Activated CD4-positive, alpha-beta memory T cell treated with anti-CD3 and anti-CD28 coated beads for 36 hours (primary cell): ENCODE measurements at places on chromosomes 2 and 18. TPM values are rescaled to one million over a fixed set of nuclear protein-coding genes. Genes with fewer than 3 reads are reported as not detected.

NYAP2 gene
- total RNA-seq = not detected

GRCh38 chr2:86492048-86492453, 50.9 kb downstream of the KDM3A start:
- H3K36me3 ChIP-seq = peaks cover 76% of the 10 kb centered on the region
- no peak overlapping the region for H3K4me3 ChIP-seq
- no peak overlapping the region for H3K27ac ChIP-seq
- DNase-seq = no peak
- peaks cover 6% of the 10 kb centered on the region for H3K4me1 ChIP-seq
- no peaks in the 10 kb centered on the region for H3K27me3 ChIP-seq

- no peaks in the 10 kb centered on the region for H3K27me3 ChIP-seq
- no peak overlapping the region for H3K27ac ChIP-seq
- peaks cover 35% of the 10 kb centered on the region for H3K4me1 ChIP-seq
- peak overlapping the region; percentile 79 for H3K4me3 ChIP-seq
- H3K36me3 ChIP-seq = no peaks in the 10 kb centered on the region
Observed at GRCh38 chr2:128315829-128316776, 2.6 kb downstream of the HS6ST1 start.

DNA sequence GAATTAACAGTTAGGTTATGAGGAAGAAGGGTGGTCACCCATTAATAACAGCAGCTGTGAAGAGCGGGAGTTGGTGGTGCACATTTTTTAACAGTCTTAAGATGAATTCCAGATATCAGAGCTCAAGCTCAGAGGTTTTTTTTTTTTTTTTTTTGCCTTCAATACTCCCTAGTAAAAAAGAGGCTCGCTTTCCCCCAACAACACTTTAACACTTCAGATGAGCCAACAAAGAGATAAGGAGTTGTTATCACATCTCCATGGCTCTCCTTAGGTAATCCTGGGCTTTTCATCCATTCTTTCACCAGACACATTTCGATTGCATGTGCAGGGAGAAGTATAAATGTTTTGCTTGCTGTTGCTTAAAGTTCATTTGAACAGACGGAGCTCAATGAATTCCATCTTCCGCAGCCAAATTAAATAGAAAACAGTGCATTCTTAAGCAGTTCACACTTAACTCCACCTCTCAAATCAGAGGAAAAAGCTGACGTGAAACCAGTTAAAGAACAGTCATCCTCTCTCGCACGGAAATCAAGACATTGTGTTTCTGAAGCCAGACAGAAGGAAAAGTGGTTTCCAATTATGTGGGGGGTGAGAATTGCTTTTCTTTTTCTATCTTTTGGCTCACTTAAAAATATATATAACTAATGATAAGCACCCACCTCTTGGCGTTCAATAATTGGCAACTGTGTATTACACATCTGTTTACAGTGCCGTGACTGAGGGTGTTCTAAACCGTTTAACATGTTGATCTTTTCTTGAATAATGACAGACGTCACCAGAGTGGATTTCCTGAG, 118.2 kb downstream of the ZNF521 start:
- H3K27me3 ChIP-seq = no peaks in the 10 kb centered on the region
- H3K4me3 ChIP-seq = no peak overlapping the region
- DNase-seq = no peak
- H3K36me3 ChIP-seq = no peaks in the 10 kb centered on the region
- no peak overlapping the region for H3K27ac ChIP-seq

- no peak overlapping the region for H3K27ac ChIP-seq
- H3K27me3 ChIP-seq = no peaks in the 10 kb centered on the region
- no peaks in the 10 kb centered on the region for H3K4me1 ChIP-seq
- no peak for DNase-seq
Observed at GRCh38 chr2:112314856-112315255, 39.5 kb downstream of the ZC3H6 start.

- no peaks in the 10 kb centered on the region for H3K36me3 ChIP-seq
- H3K4me3 ChIP-seq = no peak overlapping the region
- peak; percentile 56 for DNase-seq
- H3K27ac ChIP-seq = no peak overlapping the region
Observed at GRCh38 chr18:50009773-50010335, 185.1 kb downstream of the MYO5B start.

OSR1 gene
- total RNA-seq = not detected

MOCOS gene
- 0.17 TPM for total RNA-seq

- no peaks in the 10 kb centered on the region for H3K4me1 ChIP-seq
- H3K36me3 ChIP-seq = no peaks in the 10 kb centered on the region
- DNase-seq = no peak
- no peak overlapping the region for H3K4me3 ChIP-seq
Observed at GRCh38 chr2:52347292-52347691, 1315.4 kb upstream of the NRXN1 start.

TNFAIP6 gene
- total RNA-seq = not detected

NDUFB3 gene
- total RNA-seq = 158 TPM

MPP4 gene
- not detected for total RNA-seq

DNA sequence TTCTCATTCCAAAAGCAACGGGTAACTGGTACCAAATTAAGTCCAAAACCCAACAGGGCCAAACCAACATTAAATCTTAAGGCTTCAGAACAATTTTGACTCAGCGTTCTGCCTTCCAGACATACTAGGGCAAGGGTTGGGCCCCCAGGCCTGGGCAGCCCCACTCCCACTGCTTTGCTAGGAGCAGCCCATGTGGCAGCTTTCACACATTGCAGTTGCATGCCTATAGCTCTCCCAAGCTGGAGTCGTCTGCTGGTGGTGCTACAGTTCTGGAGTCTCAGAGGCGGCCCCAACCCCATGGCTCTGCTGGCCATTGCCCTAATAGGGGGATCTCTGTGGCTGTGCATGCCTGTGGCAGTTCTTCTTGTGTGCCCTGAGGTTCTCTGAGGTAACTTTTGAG, 37.6 kb upstream of the CD226 start:
- H3K27ac ChIP-seq = no peak overlapping the region
- H3K4me1 ChIP-seq = peaks cover 26% of the 10 kb centered on the region
- no peak overlapping the region for H3K4me3 ChIP-seq
- DNase-seq = no peak
- H3K27me3 ChIP-seq = no peaks in the 10 kb centered on the region

DNA sequence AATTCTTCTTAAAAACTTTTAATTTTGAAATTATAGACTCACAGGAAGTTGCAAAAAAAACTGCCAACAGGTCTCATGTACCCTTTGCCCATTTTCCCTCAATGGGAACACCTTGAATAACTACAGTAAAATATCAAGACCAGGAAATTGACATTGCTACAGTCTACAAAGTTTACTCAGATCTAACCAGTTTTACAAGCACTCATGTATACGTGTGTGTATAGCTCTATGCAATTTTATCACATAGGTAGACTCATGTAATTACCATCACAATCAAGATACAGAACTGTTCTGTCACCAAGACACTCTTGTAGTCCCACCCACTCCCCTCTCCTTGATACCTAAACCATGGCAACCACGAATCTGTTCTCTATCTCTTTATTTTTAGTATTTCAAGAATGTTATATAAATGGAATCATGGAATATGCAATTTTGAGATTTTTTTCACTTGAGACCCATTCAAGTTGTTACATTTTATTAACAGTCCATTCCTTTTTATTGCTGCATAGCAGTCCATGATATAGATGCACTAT, 6.6 kb downstream of the HYCC2 start:
- peaks cover 9% of the 10 kb centered on the region for H3K36me3 ChIP-seq
- H3K4me3 ChIP-seq = no peak overlapping the region
- DNase-seq = no peak

ACMSD gene
- not detected for total RNA-seq

DNA sequence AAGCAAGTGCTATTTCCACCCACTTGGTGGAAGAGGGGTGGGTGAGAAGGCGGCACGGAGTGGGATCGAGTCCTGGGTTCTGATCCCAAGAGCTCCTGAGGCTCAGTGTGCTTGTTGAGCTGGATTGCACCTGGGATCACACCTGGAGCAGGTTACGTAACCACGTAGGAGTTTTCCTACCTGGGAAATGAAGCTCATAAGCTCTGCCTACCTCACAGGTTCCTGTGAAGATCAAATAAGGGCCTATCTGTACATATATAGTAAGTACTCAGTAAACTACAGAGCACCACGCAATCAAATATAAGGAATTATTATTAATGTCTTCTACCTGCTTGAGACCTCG, 11.0 kb downstream of the NPC1 start:
- no peak overlapping the region for H3K4me3 ChIP-seq
- H3K36me3 ChIP-seq = peaks cover 28% of the 10 kb centered on the region
- H3K27me3 ChIP-seq = no peaks in the 10 kb centered on the region
- peak overlapping the region; percentile 88 for H3K27ac ChIP-seq
- H3K4me1 ChIP-seq = peaks cover 62% of the 10 kb centered on the region

- H3K4me1 ChIP-seq = peaks cover 6% of the 10 kb centered on the region
- no peak overlapping the region for H3K27ac ChIP-seq
- no peaks in the 10 kb centered on the region for H3K27me3 ChIP-seq
- no peaks in the 10 kb centered on the region for H3K36me3 ChIP-seq
- H3K4me3 ChIP-seq = no peak overlapping the region
Observed at GRCh38 chr2:106020032-106020431, 174.1 kb downstream of the UXS1 start.

DNA sequence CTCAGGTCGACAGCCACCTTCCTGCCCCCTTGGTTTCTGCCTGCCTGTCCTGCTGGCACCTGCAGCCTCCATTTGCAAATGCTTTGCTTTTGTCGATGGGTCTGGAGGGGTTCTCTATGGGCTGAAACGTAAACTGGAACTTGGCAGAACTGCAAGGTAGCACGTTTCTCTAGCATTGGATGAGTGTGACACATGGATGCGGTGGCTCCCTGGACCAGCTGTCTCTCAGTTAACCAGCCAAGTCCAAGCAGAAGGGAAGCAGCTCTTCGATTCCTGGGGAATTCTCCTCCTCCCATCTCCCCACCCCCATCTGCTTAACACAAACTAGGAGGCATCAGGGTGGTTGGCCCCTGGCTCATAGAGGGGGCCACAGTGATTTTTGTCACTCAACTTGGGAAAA, 57.3 kb downstream of the ITGB1BP1 start:
- H3K4me3 ChIP-seq = no peak overlapping the region
- H3K4me1 ChIP-seq = peaks cover 11% of the 10 kb centered on the region
- no peak for DNase-seq
- no peak overlapping the region for H3K27ac ChIP-seq
- H3K27me3 ChIP-seq = peaks cover 11% of the 10 kb centered on the region

STARD6 gene
- not detected for total RNA-seq

LINC00305 gene
- not detected for total RNA-seq

SERPINB7 gene
- not detected for total RNA-seq

CFAP221 gene
- not detected for total RNA-seq

ANKRD29 gene
- not detected for total RNA-seq

- H3K4me3 ChIP-seq = no peak overlapping the region
- no peaks in the 10 kb centered on the region for H3K36me3 ChIP-seq
- no peak for DNase-seq
- H3K4me1 ChIP-seq = no peaks in the 10 kb centered on the region
- no peak overlapping the region for H3K27ac ChIP-seq
Observed at GRCh38 chr2:220226076-220226475, 598.6 kb downstream of the SLC4A3 start.

FBXO15 gene
- 0.75 TPM for total RNA-seq

GRCh38 chr18:48563027-48563426, 24.2 kb downstream of the CTIF start:
- H3K4me3 ChIP-seq = no peak overlapping the region
- H3K4me1 ChIP-seq = no peaks in the 10 kb centered on the region
- H3K27ac ChIP-seq = no peak overlapping the region
- no peaks in the 10 kb centered on the region for H3K36me3 ChIP-seq
- no peaks in the 10 kb centered on the region for H3K27me3 ChIP-seq

FAM117B gene
- 5.9 TPM for total RNA-seq

DNA sequence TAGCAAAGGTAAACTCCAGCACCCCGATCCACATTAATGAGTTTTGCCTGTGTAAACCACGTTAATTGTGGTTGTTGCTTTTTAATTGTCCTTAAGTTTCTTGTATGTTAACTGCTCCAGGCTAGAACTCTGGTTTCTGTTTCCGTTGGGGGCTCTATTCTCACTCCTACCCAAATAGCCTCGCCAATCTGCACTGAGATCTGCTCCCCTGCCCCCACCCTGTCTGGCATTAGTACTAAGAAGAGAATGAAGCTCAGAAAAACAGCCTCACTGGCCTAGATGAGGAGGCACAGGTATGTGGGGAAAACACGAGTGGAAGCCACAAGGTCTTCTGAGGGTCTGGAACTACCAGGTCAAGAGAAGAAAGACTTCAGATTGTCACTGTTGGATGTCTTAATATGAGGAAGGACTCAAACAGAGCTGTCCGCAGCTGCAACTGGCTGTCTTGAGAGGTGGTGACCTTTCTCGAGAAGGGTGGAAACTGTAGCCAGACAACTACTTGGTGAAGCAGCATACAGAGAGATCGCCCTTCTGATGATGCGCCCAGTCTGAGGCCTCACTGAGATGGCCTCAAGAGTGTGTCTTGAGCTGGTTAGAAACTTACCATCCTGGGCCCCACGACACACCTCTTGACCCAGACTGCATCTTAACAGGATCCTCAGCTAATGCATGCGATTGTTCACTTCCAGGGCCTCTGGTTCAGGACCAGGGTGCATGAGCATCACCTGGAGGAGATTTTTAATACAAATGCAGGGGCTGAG, 73.1 kb downstream of the TGOLN2 start:
- no peaks in the 10 kb centered on the region for H3K4me1 ChIP-seq
- no peak overlapping the region for H3K4me3 ChIP-seq
- no peaks in the 10 kb centered on the region for H3K27me3 ChIP-seq

DNA sequence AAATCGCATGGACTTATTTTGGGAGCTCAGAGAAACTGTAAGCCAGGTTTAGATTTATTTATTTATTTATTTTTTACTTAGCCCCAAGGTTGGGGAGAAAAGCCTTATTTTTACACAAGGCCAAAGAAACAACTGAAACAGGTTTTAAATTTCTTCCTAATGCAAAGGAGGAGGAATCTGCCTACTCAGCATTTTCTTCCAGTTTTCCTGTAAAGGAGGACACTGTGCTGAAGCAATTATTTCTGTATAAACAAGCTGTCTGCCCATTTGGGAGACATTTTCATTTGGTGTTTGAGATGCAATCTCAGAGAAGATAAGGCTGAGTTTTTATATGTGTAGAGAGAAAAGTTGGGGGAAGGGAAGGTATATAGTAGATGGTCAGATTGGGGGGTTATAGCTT, 125.0 kb downstream of the ETAA1 start:
- H3K27me3 ChIP-seq = no peaks in the 10 kb centered on the region
- no peak for DNase-seq

DNA sequence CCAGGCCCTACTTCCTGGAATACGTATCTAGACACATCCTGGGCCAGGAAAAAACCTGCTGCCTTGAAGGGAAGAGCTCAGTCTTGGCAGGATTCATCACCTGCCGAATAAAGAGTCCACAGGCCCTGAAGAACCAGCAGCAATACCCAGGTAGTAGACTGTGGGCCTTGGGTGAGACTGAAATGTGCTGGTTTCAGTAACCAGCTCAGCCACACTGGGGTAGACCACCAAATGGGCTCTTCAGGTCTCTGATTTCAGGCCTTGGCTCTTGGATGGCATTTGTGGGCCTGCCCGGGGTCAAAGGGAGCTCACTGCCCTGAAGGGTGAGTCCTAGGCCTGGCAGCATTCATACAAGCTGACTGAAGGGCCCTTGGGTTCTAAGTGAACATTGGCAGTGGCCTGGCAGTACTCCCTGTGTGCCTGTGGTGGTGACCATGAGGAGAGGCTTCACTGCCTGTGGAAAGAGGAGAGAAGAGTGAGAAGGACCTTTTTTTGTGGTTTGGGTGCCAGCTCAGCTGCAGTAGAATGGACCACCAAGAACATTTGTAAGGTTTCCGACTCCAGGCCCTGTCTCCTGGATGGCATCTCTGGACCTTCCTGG, 175.1 kb downstream of the ANKRD30B start:
- H3K36me3 ChIP-seq = no peaks in the 10 kb centered on the region
- no peaks in the 10 kb centered on the region for H3K27me3 ChIP-seq
- no peak overlapping the region for H3K27ac ChIP-seq
- peaks cover 7% of the 10 kb centered on the region for H3K4me1 ChIP-seq
- H3K4me3 ChIP-seq = no peak overlapping the region
